ENCODE measurements at places on chromosomes 5 and 9. TPM values are rescaled to one million over a fixed set of nuclear protein-coding genes. Genes with fewer than 3 reads are reported as not detected.
A peak's percentile ranks its signal among the peaks of the same experiment; 100 is the strongest.

The CEL gene
- 0.47 TPM for total RNA-seq

The SLF1 gene
- 5.7 TPM for total RNA-seq

GRCh38 chr9:112550531-112550930, 63.9 kb downstream of the KIAA1958 start:
- H3K27ac ChIP-seq = no peak overlapping the region
- no peaks in the 10 kb centered on the region for H3K27me3 ChIP-seq
- peaks cover 17% of the 10 kb centered on the region for H3K4me1 ChIP-seq
- DNase-seq = no peak

The CATSPER3 gene
- 0.85 TPM for total RNA-seq

GRCh38 chr5:60843386-60843935, 608 bp downstream of the ELOVL7 start:
- no peaks in the 10 kb centered on the region for H3K4me1 ChIP-seq
- H3K36me3 ChIP-seq = no peaks in the 10 kb centered on the region
- H3K4me3 ChIP-seq = peak overlapping the region; percentile 73
- peaks cover 25% of the 10 kb centered on the region for H3K27me3 ChIP-seq
- DNase-seq = peak; percentile 18
- H3K27ac ChIP-seq = no peak overlapping the region

- no peaks in the 10 kb centered on the region for H3K27me3 ChIP-seq
- no peak overlapping the region for H3K4me3 ChIP-seq
- no peaks in the 10 kb centered on the region for H3K36me3 ChIP-seq
- H3K27ac ChIP-seq = no peak overlapping the region
- no peak for DNase-seq
These were observed 37.1 kb downstream of the LAMC3 start for GRCh38 chr9:131046093-131046380.

- H3K4me1 ChIP-seq = no peaks in the 10 kb centered on the region
- no peaks in the 10 kb centered on the region for H3K27me3 ChIP-seq
- no peak for DNase-seq
- H3K27ac ChIP-seq = no peak overlapping the region
These were observed 43.3 kb downstream of the CCNH start for GRCh38 chr5:87369431-87369830.

DNA sequence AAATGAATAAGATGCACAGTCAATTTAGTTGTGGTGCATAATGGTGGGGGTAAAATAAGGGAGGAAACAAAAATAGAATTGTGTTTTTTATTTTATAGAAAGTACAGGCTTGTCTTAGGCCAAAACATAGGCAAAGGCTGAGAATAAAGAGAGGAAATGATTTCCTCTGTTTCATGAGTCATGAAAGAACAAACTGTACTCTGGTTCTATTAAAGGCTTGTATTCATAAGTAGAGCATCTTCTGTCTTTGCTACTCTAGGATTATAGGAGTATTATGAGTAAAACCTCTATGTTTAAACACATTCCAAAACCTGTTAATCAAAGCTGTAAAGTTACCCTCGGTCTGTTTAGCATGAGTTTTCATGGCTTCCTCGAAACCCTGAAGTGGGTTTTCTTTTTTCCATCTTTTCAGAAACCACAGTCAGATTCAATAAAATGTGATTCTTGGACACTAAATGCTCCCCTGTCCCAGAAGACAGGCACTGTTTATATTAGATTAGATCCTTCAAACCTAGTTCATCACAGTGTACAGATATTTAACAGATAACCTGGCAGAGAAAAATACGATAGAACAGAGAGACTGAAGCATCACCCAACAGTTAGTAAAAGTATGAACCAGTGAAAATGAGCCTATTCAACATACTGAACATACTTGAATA, 473.9 kb upstream of the CYLC2 start:
- no peak overlapping the region for H3K27ac ChIP-seq
- no peaks in the 10 kb centered on the region for H3K36me3 ChIP-seq
- H3K4me1 ChIP-seq = no peaks in the 10 kb centered on the region
- DNase-seq = no peak

The ERAP2 gene
- 28.6 TPM for total RNA-seq

- DNase-seq = no peak
- no peak overlapping the region for H3K4me3 ChIP-seq
- H3K36me3 ChIP-seq = no peaks in the 10 kb centered on the region
- H3K27me3 ChIP-seq = no peaks in the 10 kb centered on the region
- no peaks in the 10 kb centered on the region for H3K4me1 ChIP-seq
These were observed 7.8 kb downstream of the XRCC4 start for GRCh38 chr5:83085106-83085505.

- H3K27ac ChIP-seq = no peak overlapping the region
- no peak for DNase-seq
- H3K4me1 ChIP-seq = peaks cover 43% of the 10 kb centered on the region
- no peaks in the 10 kb centered on the region for H3K36me3 ChIP-seq
These were observed 25.1 kb upstream of the TRIM14 start for GRCh38 chr9:98144076-98144475.

Measured in left lung (tissue), 14 donors.